ENCODE measurements at places on chromosomes 4 and X.

DNA sequence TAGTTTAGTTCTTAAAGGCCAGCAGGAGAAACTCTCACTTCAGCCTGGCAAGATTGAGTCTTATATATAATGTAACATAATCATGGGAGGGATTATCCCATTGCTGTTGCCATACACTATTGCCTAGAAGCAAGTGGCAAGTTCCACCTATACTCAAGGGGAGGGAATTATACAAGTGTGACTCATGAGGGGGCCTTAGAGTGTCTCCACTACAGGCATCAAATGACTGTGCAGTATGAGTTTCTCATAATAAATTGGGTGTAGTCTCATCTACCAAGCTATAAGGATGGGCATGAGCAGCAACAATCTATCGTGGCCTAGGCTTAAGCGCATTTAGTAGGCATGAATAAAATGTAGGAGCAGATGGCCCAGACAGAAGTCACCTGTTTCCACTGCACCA lies 89.1 kb upstream of the C1GALT1C1 start:
- DNase-seq = no peak

DNA sequence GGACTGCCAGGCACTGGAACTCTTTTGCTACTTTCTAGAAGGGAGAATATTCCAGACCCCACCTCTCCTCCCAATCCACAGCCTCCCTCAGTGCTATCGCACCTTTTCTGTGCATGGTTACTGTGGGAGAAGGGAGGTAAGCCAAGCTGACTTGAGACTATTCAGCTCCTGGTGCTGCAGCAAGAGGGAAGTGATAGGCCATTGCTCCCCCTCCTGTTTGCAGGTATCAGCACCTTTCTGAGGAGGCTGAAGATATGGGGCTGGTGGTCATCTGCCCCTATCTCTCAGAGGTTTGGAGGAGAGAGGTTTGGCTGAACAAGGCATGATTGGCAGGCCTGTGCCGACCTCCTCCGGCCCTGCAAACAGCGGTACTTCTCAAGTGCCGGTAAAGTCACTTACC lies 103.3 kb upstream of the GATB start:
- DNase-seq = no peak

DNA sequence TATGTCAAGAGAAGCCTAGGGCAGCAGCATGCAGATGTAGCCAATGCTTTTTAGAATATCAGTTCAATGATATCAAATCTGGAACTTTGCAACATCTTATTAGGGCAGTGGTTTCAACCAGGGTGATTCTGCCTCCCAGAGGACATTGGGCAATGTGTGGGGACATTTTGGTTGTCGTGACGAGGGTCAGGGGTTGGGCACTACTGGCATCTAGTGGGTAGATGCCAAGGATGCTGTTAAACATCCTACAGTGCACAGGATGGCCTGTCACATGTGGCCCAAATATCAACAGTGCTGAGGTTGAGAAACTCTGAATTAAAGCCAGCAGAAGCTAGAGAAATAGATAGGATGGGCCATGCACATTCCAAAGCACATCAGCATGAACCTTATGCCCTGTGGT lies 152.3 kb downstream of the AMELX start:
- DNase-seq = no peak

GRCh38 chr4:24662056-24662455 lies 77.7 kb upstream of the DHX15 start:
- no peak for DNase-seq

DNA sequence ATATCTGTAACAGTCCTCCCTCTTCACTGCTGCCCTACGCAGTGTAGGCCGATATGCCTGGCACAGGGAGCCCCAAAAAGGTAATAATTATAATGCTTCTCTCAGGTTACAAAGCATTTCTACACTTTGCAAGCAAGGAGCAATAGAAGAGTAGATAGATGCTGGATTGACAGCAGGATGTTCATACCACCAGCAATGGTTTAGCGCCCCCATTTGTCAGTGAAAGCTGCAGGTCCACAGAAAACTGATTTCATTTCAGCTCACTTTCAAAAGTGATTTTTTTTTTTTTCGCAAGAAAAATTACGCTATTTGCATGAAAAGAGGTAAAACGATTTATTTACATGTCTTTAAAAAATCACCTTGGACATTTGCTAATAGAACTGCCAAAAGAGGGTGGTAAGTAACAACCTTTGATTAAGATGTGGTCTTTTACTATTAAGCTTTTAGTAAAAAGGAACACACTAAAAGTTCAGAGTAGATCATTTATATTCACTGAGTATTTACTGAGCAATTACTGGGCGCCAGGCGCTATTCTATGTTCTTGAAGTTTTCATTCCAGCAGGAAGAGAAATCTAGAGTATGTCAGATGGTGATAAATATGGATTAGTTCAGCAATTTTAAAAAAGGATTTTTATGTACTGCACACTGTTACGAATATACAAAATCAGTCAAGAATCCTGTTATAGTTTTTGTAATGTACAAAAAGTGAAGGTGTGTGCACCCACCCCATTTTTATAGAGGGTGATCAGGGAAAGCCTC lies 34.4 kb downstream of the HPF1 start:
- no peak for DNase-seq

DNA sequence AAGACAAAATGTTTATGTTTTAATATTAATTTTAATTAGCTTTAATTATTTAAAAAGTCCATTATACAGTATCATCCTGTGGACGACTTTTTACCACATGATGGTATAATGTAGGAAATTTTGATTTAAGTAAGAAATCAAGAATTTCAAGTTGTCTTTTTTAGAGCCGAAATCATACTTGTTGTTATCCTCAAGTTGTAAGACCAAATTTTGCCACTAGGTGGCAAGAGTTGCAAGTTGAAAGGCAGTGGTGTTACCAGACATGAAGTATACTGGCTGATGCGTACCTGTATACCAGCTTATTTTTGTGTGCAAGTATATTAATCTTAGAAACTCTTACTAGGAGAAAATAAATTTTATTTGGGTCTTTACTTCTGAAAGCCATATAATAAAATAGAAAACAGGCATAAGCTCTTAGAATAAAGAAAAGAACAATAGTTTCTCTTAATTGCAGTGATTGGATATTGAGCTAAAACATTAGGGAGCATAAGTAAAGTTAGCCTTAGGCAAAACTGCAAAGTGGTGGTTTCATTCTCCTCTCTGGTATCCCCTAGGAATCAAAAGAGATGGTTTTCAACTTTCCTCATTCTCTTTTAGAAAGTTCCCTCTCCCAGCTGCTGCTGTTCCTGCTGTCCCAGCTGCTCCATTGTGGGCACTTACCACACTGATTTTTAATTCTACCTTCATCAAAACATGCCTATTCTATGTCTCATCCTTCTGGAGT lies 118.0 kb upstream of the WDFY3 start:
- DNase-seq = no peak

DNA sequence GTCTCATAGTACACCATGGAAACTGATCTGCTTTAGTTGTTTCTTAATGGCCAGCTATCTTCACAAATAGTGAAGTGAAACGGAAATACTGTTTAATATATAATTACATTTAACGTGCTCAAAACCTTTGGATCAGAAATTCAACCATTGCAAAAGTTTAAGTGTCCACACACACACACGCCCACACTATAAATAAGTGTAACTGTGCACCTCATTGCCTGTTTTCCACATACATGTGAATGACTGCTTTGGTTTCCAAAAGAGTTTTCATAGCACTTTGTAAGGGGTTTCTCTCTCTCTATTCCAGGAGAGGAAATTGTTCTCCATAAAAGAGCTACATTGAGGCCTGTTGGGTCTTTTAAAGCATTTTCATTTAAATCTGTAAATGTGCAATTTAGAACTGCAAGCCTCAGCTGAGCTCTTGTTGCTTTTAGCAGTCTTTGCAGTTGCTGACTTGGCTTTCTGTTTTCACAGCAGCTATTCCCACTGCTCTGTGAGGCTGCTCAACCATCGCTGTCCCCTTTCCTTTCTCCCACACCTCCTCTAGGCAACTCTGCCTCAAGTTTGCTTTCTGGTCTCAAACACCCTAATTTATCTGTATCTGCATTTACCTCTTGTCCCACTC lies 94.5 kb downstream of the RAPGEF2 start:
- no peak for DNase-seq

GRCh38 chrX:23637187-23637586 lies 30.1 kb upstream of the PRDX4 start:
- DNase-seq = no peak

DNA sequence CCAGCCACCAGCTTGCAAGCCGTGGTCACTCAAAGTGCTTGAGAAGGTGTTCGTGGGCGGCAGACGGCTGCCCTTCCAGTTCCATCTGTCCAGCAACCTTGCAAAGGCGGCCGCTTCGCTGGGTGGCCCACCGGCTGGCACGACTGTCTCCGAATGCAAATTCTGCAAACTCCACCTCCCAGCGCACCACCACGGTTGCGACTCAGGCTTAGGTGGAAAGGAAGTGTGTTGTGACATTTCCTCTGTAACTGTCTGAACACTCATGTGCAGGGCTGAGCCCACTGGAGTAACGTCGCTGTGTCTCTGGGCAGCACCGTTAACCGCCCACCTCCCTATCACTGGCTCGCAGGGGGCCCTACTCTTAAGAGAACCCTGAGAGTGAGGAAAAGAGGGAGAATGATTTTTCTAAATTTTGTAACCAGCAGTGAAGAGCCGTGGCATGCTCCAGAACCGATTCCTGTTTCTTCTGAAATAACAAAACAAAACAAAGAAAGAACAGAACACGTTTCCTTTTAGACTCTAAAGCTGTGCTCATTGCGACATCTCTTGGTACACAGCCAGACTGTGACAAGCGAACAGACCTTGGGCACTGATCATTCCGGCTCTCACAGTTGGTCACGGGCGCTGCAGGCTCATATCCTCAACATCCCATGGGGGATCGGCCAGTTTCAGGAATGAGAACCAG lies at the start of gene P2RY8:
Gene P2RY8, minus strand, starts transcription at position 155 of the 685 bp plus-strand sequence. CDS start 70,627 bp downstream, outside the sequence.
- peak; percentile 56 for DNase-seq

DNA sequence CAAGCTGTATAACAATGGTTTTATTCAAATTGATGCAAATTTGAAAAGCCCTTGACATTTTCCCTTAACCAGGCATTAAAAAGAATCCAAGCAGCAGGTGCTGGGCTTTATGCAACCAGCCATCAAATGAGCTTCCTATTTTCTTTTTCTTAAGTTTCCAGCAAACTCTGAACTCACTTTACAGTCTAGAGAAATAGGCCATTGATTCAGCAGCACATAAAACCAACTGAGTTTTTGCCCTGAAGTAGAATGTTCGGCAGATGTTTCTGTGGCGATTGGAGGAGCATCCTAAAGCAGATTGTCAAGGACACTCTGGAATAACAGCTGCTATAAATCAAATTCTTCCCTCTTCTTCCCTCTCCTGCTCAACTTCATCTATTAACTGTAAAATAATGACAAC lies 582.8 kb upstream of the CPEB2 start:
- no peak for DNase-seq

- no peak for DNase-seq
These were observed 19.4 kb downstream of the TET2 start for GRCh38 chr4:105166066-105166465.

DNA sequence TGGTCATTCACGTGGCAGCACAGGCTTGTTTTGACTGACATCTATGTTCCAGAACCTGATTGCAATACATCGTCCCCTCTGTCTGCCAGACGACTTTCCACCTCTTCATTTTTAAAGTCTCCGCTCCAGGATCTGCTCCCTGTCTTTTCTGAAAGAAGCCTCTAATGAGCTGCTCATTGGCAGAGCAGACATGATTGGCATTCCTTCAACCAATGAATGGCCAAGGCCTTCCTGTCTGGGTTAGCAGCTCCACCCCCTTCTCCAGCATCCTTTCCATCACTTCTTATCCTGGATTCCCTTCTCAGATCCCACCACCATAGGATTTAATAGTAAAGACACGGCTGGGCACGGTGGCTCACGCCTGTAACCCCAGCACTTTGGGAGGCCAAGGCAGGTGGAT lies 202.7 kb upstream of the KLF3 start:
- no peak for DNase-seq

- DNase-seq = no peak
These were observed at the start of gene ARMCX2 for GRCh38 chrX:101659601-101660063. TSS of gene ARMCX2 (minus strand) at chrX:101659850. CDS start at chrX:101657588, 2,262 bp downstream.

GRCh38 chr4:66805582-66805981 lies 739.7 kb downstream of the CENPC start:
- DNase-seq = no peak

DNA sequence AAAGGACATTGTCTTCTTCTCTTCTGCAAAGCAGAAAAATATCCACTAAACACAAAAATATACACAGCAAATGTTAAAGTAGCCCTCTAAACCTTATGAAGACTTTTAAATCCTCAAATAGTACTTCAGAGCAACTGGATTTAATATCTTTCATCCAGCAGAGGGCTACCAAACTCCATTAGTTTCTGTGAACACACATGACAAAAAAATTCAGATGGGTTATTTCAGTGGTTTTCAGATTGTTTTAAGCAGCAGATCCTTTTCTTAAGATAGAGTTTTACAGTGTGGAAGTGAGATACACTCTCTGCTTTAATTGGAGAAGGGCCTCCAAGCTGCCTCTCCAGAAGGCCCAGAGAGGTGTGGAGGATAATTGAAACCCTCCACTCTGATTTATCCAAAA lies 56.7 kb downstream of the ANK2 start:
- DNase-seq = no peak

- no peak for DNase-seq
These were observed 218.9 kb downstream of the ASMT start for GRCh38 chrX:1833656-1834360.

DNA sequence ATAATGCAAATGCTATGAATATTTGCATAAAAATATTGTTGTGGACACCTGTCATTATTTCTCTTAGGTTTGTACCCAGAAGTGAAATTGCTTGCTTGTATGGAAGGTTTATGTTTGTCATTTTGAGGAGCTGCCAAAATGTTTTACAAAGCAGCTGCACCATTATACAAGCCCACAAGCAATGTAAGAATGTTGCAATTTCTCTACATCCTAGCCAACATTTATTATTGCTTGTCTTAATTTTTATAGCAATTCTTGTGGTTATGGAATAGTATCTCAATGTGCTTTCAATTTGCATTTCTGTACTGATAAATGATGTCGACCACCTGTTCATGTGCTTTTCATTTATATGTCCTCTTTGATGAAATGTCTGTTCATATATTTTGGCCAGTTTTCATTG lies 18.7 kb upstream of the RBMX start:
- no peak for DNase-seq

DNA sequence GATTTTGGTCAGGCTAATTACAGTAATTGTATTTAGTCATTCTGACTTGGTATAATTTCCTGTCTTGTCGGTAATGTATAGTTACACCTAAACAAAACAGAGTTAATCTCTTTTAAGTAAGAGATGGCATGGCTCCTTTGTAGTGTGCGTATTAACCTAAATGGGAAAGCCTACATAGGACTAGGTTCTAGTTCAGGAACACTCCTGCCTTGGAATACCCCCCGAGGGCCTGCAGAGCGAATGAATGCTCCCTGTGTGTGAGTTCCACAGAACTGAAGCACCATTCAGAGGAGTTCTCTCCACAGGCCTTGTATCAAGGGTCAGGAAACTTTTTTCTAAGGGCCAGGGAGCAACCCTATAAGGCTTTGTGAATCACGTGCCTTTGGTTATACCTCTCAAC lies 44.9 kb upstream of the STIM2 start:
- no peak for DNase-seq

GRCh38 chr4:36244257-36245082 lies at the start of gene ARAP2:
TSS of gene ARAP2 (minus strand) at chr4:36244514. CDS start at chr4:36229486, 15,028 bp downstream.
- DNase-seq = peak; percentile 66
